Uterus (tissue), 4 donors: ENCODE measurements at places on chromosomes 1 and 21. TPM values are rescaled to one million over a fixed set of nuclear protein-coding genes. Genes with fewer than 3 reads are reported as not detected.

Gene TP73
- not detected for total RNA-seq

Gene HTR6
- total RNA-seq = not detected

Gene OR10Z1
- not detected for total RNA-seq

DNA sequence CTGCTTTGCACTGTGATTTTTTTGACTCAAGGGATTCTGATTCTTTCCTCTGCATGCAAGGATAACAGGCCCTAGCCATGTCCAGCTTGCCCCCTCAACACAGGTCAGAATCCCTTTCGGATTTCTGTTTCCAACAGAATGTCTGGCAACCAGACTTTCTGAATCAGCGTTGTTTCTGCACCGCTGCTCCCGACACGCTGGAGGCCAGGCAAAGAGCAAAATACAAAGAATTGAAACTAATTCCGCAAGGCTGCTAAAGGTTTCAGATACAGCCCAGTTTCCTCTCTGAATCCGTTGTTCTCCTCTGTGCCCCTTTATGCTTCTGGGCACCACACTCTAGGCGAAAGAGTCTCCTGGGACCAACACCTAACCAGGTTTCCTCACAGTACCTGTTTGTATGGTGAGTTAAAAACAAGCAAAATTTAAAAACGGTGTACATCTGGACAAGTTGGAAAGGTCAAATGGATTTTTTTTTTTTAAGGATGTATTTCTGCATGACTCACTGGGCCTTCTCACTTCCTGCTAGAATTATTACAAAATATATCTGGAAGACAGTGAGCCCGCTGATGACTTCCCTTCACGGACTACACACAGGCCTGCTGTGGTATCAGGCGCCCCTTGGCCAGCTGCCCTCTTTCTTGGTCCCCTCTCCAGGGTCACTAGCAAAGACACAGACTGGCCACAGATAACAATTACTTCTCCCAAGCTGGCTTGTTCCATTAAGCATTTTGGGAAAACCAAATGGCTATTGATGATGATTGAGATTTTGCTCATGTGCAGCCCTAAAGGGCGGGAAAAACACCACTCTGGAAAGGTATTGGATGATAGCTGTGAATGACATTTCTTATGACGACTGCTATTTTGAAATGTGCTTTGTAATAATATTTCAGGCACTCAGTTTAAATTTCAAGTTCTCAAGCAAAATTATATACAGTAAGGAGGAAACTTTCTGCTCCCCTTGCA is 118.3 kb downstream of the TGFB2 start:
- peaks cover 13% of the 10 kb centered on the region for H3K4me1 ChIP-seq
- H3K4me3 ChIP-seq = no peak overlapping the region
- no peaks in the 10 kb centered on the region for H3K36me3 ChIP-seq
- H3K27ac ChIP-seq = peak overlapping the region; percentile 81
- H3K27me3 ChIP-seq = no peaks in the 10 kb centered on the region

GRCh38 chr21:44778094-44778493 is 23.5 kb downstream of the UBE2G2 start:
- no peaks in the 10 kb centered on the region for H3K27me3 ChIP-seq
- peaks cover 9% of the 10 kb centered on the region for H3K4me1 ChIP-seq
- H3K36me3 ChIP-seq = no peaks in the 10 kb centered on the region
- no peak for DNase-seq
